ENCODE measurements at places on chromosomes 16 and 17.

DNA sequence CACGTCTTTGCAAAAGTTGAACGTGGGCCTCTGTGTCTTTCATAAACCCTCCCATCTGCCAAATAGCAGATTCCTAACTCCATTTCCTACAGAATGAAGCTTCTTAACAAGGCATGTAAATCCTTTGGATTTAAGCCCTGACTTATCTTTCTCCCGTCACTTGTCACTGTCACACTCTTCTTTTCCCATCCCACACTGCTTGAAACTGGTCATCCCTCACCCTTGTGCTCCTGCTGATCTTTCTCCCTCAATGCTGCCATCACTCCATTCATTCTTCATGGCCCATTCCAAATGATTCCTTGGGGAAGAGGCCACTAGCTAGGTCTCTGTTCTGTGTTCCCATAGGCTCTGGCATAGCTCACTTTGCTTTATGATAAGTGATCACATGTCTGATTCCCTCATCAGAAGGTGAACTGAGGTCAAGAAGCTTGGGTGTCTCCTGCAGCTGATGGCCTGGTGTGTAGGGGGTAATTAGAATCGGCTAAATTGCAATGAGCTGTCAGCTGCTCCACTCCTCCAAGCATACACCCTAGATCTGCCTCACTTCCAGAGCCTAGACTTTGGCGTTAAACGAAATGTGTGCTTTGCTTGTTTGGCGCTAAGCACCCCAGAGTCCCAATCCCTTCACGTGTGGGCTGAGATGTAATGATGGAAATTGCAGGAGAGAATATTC is 61.7 kb downstream of the PECAM1 start:
- DNase-seq: no peak

DNA sequence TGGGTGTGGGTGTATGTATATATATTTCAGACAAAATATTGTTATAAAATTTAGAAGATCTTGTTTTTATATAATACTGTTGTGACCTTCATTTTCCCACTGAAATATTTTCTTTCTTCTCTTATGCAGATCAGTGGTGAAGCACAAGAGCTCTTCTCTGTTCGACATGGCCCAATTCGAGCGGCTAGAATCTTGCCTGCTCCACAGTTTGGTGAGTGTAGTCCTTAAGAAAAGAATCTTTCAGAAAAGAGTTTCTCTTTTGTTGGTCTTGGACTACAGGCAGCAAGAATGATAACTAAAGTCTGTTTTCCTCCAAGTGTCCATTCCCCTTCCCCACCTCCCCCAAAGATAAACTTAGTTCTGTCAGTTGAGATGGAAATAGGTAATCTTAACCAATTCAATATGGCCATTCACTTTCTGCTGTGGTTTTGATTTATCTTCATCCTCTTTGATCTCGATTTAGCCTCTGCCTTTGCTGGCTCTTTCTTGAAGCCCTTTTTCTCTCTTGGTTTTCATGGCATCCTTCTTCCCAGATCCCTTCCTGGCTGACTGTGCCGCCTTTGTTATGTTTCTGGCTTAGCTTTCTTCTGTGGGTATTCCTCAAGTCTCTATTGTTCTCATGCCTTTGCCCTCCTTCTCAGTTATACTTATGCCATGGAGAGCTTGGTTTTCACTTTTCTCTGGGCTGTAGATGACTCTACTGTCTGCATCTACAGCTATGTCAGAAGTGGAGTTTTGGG is 69.6 kb downstream of the BCAS3 start:
- no peak for DNase-seq

DNA sequence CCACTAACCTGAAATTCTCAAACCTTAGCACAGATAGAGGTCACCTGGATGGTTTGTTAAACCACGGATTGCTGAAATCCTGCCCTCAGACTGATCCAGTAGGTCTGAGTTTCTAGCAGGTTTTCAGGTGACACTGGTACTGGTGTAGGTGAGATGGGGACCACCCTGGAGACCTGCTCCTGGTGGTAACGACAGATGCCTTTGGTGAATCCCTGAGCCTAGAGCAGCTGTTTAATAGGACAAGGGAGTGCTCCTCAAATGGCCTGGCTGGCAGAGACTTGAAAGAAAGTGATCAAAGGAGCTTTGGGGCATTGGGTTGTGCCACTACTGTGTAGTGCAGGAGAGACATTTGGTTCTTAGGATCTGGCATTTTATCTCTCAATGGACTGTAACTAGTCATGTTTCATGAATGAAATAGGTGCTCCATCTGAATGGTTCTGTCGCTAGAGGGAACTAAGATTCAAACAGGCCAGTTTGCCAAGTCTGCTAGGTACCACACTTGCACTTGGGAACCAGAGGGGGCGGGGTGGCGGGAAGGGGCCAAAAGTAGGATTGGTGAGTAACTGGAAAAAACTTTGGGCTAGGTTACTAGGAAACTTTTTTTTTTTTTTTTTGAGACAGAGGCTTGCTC is 2.9 kb upstream of the IFI35 start:
- DNase-seq: no peak

GRCh38 chr16:647173-647902 is 1.8 kb upstream of the WDR90 start:
- no peak for DNase-seq

DNA sequence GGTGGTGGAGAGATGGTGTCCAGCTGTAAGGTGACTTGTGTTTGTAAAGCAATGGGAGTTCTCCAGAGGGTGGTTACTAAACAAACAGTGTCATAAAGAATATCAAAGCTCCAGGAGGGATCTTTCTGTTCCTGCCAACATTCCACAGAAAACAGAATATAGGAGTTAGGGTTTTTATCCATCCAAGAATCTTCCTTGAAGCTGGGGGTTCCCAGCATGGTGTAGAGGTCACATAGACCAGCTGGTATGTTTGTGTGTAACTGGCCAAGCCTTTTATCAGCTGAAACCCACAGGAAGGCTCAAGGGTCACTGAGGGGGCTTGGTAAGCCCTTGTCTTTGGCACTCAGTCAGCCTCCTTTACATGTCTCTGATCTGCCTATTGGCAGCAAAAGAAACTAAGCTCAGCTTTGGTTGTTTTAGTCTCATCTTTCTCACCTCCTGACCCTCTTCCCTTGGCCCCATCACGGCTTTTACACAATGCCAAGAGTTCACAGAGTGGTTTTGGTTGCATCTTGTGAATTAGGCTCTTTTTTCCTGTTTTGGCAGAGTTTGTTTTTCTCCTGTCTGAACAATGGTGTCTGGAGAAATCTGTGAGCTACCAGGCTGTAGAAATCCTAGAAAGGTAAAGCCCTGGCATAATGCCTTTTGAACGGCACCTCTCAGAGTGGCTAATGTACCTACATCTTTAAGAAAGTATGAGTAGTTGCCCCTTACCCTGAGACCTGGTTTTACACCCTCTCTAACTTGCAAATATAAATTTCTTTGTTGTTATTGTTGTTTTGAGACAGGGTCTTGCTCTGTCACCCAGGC is 4.6 kb downstream of the CNTD1 start:
- DNase-seq: no peak

- no peak for DNase-seq
Observed at GRCh38 chr17:11326492-11326891, 85.5 kb downstream of the SHISA6 start.

DNA sequence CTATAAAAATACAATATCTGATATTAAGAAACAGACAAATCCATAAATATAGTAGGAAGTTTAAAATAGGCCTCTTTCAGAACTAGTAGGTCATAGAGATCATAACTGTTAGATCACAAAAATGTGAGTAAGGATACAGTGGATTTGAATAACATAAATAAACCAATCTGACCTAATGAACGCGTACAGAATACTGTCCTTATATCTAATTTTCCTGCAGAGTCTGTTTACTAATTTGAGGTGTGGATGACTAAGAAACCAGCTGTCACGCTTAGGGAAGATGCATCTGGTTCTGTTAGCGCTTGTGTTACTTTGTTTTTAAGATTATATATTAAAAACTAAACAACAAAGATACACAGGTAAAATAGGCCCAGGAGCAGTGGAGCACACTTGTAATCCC is 14.8 kb downstream of the CPD start:
- DNase-seq: no peak

DNA sequence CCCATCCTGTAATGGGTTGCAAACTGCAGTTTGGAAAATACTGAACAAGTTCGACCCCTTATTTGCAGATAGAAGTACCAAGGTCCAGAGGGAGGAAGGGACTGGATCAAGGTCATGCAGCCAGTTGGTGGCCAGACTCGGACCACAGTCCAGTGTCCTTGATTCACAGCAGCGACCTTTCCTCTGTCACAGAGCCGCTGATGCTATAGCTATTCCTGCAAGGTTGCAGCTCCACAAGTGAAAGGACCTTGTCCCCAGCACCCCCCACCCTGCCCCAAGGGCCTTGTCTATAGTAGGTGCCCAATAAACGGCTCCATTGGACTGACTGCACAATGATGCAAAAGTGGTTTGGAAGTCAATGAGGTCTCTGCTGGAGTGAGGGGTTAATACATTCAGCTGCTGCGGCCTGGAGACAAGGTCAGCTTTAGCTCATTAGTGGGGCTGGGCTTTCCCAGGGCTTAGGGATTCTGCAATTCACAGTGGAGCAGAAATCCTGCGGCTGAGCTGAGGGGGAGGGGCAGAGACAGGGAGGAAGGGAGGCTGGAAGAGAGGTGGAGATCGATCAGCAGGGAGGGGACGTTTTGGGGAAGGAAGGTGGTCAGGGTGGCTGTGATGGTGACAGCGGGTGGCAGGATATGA is 13.4 kb upstream of the CRHR1 start:
- no peak for DNase-seq

DNA sequence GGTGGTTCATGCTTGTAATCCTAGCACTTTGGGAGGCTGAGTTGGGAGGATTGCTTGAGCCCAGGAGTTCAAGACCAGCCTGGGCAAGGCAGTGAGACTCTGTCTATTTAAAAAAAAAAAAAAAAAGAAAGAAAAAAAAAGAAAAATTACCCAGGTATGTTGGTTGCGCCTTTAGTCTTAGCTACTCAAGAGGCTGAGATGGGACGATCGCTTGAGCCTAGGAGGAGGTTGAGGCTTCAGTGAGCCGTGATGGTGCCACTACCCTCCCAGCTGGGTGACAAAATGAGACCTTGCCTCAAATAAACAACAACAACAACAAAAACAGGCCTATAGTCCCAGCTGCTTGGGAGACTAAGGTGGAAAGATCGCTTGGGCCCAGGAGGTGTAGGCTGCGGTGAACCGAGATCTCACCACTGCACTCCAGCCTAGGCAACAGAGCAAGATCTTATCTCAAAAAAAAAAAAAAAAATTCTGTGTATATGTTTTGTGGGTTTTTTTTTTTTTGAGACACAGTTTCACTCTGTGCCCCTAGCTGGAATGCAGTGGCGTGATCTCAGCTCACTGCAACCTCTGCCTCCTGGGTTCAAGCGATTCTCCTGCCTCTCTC is 12.5 kb upstream of the ANKRD40CL start:
- DNase-seq: no peak

- DNase-seq: no peak
Observed at GRCh38 chr16:55640701-55641327, 15.0 kb upstream of the SLC6A2 start.

DNA sequence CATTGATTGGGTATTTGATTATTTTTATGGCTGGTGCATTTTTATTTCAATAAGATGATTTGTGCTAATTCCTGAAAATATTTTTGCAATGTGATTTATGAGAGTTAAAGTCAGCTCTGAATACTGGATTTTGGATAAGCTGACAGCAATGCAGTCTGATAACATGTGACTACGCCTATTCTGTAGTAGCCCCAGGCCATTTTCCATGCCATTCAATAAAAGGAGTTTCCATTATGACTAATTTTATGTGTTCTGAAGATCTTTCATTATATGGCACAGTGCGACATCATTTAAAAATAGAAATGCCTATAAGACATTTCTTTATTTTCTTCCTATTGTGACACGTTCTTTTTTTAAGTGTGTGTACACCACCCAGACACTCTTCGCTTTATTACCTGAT is 46.3 kb downstream of the KCNJ2 start:
- DNase-seq: no peak

DNA sequence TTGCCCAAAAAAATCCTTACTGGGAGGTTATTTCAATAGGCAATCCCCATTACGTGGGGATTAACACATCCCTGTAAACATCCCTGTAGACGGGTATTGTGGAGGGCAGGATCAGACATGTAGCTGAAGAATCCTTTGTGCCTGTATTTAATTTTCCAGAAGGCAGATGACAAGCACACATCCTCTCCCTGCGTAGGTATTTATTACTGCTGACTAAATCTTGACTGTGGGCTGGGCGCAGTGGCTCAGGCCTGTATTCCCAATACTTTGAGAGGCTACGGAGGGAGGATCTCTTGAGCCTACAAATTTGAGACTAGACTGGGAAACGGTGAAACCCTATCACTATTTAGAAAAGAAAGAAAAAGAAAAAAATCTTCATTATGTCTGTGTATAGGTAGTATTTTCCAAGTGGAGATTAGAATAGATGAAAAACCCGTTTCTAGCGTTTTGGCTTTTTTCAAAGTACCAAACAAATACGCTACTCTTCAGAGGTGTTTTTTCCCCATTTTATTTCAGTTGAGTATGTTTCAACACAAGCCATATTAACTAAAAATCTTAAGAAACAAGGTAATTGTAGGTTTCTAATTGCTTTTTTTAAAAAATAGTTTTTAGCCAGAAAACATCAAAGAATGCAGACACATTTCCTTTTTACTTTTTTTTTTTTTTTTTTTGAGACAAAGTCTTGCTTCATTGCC is 1.5 kb upstream of the MARF1 start:
- DNase-seq: no peak

DNA sequence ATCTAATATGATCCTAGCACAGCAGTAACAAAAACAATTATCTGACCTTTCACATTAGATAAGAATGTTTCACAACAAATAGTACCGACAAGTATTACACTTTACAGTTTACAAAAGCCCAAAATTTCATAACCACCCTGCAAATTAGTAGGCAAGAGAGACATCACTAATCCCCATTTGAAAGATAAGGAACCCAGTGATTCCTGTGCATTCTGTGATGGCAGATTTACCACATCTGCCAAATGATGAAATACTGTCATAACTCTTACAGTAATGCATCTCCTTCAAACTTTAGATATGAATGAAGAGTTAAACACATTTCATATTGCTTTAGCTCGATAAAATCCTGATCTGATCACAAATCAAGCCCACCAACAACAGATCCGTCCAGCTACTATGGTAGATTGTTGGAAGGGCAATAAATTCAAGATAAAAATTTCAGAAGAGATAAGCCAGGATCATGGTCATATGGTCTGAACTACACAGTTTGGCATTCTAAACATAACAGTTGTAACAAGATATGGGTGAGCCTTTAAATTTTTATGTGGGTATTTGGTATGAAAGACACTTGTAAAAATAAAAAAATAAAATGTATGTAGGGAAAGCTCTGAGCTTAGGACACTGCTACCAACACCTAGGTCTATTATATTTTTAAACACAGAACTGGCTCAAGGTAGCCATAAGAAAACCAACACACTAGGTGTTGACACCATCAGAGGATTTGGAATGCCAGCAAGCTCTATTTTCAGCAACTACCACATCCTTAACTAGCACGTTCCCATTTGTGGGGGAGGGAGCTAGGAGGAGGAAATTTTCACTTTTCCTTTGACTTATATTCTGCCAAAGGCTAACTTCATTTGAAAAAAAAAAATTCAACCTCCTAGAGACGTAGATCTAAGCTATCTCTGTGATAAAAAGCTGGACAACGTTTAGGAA is 9.3 kb downstream of the YWHAE start:
- DNase-seq: no peak

- peak; percentile 64 for DNase-seq
Observed at GRCh38 chr16:85750146-85750826, 610 bp downstream of the C16orf74 start.

- DNase-seq: no peak
Observed at GRCh38 chr17:57523926-57524632, 221.0 kb downstream of the CCDC182 start.
